ENCODE measurements at places on chromosomes 11 and 22.
A peak's percentile ranks its signal among the peaks of the same experiment; 100 is the strongest.

GRCh38 chr11:35662649-35663407 lies at the start of gene TRIM44:
TSS of gene TRIM44 (plus strand) at chr11:35662775. CDS start at chr11:35663112, 337 bp downstream.
- peak; percentile 84 for DNase-seq

- no peak for DNase-seq
Measured at GRCh38 chr11:133541021-133541719, 8.9 kb upstream of the OPCML start.

- DNase-seq: no peak
Measured at GRCh38 chr11:2128130-2128510, 11.1 kb downstream of the IGF2 start.

DNA sequence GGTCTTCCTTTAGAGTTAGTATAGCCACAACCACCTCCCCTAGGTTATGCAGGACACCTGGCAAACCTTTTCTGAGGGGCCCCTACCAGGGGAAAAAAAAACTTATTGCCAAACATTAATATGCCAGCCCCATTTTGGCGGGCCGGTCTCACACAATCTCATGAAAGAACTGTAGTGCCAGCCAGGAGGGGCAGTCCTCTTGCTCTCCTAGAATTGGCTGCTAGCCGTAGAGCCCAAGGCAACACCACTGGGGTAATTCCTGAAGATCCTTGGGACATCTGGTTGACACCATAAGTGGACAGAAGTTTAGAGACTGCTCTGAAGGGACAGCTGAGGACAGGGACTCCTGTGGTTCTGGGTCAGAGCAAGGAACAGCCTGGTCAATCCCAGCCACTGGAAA lies 24.2 kb downstream of the NAV2 start:
- DNase-seq: no peak

- DNase-seq: no peak
Measured at GRCh38 chr11:27976262-27976661, 131.7 kb downstream of the KIF18A start.

DNA sequence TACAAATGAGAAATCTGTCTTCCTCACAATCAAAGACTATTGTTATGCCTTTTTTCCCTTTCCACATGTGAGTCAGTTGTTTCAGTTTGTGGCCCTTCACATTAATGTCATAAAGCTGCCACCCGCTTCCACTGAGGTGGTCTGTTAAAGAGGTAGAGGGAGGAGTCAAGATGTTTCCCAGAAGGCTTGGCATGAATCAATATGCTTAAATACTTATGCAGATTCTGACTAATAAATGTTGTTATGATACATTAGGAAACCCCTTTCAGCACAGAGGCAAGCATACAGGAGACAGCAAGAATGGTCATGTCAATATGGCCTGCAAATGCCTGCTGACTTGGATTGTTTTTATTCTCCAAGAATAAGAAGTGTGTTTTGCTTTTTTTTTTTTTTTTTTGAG lies 6.5 kb downstream of the RTN3 start:
- no peak for DNase-seq

GRCh38 chr22:18118345-18118915 lies 7.8 kb downstream of the TUBA8 start:
- no peak for DNase-seq

DNA sequence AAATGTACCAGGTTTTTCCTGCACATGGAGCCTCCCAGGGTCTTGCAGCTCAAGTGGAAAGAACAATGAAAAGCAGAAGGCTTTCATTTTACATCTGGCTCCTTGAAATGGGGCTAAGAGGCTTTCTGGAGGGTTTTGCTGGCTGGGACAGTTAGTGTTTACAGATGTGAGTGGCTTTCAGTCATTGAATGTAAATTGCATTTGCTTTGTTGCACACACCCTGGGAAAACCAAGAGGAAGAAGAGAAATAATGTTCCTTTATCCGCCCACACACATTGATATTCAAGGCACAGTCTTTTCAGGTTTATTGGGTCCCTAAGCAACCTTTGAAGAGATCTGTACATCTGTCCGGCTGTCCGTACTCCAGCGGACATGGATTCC lies 144.5 kb downstream of the SPON1 start:
- DNase-seq: no peak

GRCh38 chr11:12291766-12292165 lies 85.6 kb upstream of the PARVA start:
- no peak for DNase-seq

- DNase-seq: peak; percentile 29
Measured at GRCh38 chr11:108115500-108116140, 5.7 kb upstream of the ACAT1 start.

DNA sequence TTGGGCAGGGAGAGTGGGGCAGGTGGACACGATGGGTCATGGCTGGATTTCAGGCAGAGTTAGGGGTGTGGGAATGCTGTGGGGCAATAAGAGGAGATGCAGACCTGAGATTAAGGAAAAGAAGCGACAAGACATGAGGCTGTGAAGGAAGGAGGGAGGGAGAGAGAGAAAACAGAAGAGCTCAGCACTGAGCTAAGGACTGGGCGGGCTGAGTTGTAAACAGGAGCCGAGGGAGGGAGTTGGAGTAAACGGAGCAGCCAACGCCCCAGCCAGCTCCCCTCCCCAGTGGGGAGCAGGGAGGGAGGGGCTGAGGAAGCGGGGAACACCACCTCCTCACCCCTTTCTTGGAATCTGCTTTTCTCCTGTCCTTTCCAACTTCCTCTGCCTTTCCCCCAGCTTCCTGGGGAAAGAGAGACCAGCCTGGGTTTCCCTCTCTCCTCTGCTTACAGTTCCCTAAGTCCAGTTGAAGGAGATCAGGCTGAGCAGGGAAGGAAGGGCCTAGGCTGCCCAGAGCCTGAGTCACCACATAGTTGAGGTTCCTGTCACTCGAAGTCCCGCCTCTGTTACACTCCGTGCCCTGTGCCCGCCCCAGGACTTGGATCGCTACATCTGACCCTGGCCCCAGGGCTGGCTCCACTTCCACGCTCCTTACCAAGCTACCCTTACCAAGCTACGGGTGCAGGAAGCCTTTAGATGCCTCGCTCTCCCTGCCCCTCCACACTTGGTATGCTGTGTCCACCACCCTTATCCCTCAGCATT lies 6.7 kb upstream of the AHNAK start:
- no peak for DNase-seq

All from left kidney (tissue), 8 donors.